H7 (cell line): ENCODE measurements at places on chromosomes 5 and 9. TPM values are rescaled to one million over a fixed set of nuclear protein-coding genes. Genes with fewer than 3 reads are reported as not detected.

GRCh38 chr5:73031839-73032238 lies 76.0 kb downstream of the FCHO2 start:
- DNase-seq, result no peak

DNA sequence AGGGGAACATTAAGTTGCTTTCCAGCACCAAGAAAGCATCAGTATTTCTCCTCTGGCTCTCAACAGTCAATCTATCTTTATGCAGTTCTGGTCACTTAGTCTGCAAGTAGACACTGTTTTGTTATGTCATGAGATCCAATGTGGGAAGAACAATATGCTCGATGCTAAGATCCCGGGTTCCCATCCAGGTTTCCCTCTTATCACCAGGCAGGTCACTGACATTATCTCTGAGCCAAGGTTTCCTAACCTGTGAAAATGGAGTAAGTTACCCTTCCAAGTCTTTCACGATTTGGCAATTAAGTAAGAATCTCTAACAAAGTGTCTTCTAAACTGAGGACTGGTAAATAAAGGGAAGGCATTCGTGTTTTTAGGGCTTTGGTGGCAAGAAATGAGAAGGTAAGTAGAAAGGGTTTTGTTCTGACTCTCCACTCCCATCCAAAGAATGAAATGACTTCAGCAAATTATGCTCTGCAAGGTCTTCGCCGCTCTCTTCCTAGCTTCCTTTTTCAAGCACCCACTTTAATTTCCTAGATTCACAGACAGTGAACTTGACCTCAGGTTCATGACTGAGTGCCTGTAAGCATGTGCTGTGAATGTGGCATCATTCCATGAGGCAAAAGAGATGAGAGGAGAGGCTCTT lies 86.4 kb downstream of the DCP2 start:
- no peak for DNase-seq

Gene CEL
- 0.87 and 1.7 TPM in 2 replicates for total RNA-seq

GRCh38 chr9:75226403-75227139 lies 138.3 kb downstream of the OSTF1 start:
- DNase-seq, result no peak

Gene RPS23
- total RNA-seq, result 2,290 and 3,010 TPM in 2 replicates

- DNase-seq, result no peak
Observed at GRCh38 chr5:130710596-130710995, 454.5 kb downstream of the HINT1 start.

Gene SLC45A2
- total RNA-seq, result 0.14 TPM in 1 of 2 replicates, not detected in the other

DNA sequence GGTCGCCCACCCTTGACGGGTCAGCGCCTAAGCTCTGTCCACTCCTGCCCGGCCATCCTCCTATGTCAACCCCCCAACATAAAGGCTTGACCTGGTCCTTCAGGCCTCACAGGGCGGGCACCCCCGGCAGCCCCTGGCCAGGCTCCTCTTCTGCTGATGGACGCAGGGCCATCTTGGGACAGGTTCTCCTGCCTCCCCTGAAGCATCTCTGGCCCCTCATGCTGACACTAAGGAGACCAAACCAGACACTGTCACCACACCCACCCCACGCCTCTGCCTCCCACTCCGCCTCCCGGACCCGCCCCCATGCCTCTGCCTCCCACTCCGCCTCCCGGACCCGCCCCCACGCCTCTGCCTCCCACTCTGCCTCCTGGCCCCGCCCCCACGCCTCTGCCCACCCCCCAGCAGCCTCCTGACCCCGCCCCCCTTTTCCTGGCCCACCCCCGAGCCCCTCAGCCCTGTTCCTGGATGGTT lies 6.8 kb downstream of the OBP2A start:
- peak; percentile 86 for DNase-seq

Gene HAND1
- not detected in 2 replicates for total RNA-seq

- DNase-seq, result peak; percentile 57
Observed at GRCh38 chr5:1889321-1890065, 6.8 kb upstream of the IRX4 start.

GRCh38 chr9:72443855-72444254 lies 77.6 kb upstream of the TMC1 start:
- no peak for DNase-seq
